Vagina (tissue), 2 donors: ENCODE measurements at places on chromosomes 5 and 9. TPM values are rescaled to one million over a fixed set of nuclear protein-coding genes. Genes with fewer than 3 reads are reported as not detected.

DNA sequence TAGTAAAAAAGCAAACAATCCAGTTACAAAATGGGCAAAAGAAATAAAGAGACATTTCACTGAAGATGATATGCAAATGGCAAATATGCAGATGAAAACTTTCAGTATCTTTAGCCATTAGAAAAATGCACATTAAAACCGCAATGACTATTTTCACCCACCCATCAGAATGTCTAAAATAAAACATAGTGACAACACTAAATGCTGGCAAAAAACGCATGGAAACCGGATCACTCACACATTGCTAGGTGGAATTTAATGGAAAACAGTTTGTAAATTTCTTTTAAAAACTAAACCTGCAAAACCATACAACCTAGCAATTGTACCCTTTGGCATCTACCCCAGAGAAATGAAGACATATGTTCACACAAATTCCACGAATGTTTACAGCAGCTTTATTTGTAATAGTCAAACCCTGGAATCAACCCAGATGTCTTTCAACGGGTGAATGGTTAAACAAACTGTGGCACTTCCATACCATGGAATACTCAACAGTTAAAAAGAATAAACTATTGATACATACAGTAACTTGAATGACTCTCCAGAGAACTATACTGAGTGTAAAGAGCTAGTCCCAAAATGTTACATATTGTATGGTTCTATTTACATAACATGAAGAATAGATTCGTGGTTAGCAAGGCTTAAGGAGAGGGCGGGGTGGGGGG is 17.2 kb upstream of the PAM start:
- no peak for DNase-seq

- DNase-seq = peak; percentile 5
Observed at GRCh38 chr9:113719919-113720318, 156.2 kb upstream of the ZNF618 start.

DNA sequence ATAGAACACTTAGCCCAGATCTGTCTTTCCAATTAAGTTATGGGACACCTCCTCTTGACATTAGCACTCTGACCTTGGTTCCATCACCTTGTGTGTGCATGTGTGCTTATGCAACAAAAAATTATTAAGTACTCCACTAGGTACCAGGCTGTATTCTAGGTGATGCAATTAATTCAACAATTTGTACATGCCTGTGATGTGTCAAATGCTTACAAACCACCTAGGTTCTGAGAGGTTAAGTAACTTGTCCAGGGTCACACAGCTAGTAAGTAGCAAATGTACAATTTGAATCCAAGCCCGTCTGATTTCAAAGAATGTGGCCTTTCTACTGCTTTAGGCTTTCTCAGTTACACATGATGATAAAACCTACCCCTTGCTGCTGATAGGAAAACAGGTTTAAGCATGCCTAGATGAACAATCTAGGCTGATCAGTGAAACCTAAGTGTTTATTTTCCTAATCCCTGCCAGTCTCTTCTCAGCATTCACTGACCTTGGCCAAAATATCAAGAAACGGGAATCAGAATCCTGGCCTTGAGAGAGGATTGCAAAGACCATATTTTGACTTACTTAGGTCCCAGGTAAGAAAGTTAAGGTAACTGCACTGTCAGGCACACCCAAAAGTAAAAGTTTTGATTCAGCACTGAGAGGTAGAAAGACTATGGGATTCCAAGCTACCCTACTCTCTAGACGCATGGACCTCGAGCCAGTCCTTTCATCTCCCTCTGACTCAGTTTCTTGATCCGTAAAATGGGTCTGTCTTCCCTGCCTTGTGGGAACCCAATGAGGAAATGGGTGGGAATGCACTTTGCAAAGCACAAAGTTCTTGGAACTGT is 1.0 kb downstream of the TBC1D2 start:
- no peak for DNase-seq

DNA sequence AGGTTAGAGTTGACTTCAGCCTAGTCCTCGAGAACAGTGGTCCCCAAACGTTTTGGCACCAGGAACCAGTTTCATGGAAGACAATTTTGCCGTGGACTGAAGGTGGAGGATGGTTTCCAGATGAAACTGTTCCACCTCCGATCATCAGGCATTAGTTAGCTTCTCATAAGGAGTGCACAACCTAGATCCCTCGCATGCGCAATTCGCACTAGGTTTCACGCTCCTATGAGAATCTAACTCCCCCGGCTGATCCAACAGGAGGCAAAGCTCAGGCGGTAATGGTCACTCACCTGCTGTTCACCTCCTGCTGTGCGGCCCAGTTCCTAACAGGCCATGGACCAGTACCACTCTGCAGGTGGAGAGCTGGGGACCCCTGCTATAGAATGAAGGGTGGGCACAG is 163.6 kb downstream of the CDH6 start:
- DNase-seq = no peak

DNA sequence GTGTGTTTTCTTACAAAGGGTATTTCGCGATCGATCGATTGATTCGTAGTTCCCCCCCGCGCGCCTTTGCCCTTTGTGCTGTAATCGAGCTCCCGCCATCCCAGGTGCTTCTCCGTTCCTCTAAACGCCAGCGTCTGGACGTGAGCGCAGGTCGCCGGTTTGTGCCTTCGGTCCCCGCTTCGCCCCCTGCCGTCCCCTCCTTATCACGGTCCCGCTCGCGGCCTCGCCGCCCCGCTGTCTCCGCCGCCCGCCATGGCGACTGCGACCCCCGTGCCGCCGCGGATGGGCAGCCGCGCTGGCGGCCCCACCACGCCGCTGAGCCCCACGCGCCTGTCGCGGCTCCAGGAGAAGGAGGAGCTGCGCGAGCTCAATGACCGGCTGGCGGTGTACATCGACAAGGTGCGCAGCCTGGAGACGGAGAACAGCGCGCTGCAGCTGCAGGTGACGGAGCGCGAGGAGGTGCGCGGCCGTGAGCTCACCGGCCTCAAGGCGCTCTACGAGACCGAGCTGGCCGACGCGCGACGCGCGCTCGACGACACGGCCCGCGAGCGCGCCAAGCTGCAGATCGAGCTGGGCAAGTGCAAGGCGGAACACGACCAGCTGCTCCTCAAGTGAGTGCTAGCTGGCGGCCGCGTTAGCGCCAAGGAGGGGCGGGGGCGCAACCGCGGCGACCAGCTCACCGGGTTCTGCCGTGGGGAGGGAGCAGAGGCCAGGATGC is 480 bp downstream of the LMNB1 start:
- peak; percentile 88 for DNase-seq

DNA sequence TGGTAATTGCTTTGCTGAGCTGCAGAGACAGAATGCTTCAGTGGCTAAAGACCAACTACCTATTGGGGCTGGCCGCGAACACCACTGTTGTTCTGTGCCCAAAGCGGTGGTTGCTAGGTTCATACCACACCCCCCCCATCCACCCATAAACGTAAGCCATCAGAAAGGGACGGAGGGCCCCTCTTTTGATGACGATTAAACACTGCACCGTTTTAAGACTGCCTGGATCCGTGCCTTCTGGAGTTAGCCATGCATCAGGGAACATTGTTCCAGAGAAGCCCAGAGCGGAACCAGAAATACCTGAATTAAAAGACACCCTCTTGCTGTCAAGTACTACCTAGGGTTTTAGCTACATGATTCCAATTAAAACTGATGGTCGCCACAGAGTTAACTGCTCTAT is 369.1 kb upstream of the DAP start:
- no peak for DNase-seq

- DNase-seq = no peak
Observed at GRCh38 chr5:33968211-33969005, 16.1 kb downstream of the SLC45A2 start.

- DNase-seq = no peak
Observed at GRCh38 chr9:77922591-77922990, 109.0 kb downstream of the GNAQ start.

DNA sequence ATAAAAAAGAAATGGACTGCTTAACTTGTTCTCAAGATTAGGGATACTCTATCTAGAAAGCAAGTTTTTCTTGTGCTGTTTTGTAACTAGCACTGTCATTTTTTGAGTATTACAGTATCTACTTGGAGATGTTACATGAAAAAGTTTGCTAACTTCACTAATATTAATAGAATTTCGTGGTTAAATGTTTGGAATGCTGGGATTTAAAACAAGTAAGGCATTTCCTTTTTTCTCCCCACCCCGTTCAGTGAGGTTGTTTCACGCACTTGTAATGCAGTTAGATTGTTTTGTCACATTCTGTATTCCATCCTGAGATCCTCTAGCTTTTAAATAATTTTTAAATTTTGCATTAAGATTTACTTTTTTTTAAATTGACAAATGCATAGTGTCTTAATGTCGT is 20.0 kb upstream of the TEK start:
- DNase-seq = no peak

DNA sequence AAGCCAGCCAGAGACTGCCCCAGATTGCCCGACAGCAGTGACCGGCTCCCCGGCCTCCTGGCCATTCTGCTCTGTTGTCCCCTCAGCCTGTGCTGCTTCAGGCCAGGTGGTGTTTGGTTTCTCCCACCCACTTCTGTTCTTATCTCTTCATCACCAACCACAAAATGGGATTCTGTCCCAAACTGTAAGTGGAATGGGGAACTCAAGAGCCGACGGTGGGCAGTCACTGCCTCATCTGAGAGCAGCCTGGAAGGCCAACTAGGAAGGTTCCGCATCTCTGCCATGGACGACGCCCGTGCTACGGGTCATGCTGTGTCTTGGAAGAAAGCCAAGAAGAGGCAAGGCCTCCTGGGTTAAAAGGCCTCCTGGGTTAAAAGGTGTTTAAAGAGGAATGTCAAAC is 219.0 kb upstream of the PIK3R1 start:
- DNase-seq = no peak

- no peak for DNase-seq
Observed at GRCh38 chr5:167626341-167627123, 664.9 kb upstream of the WWC1 start.

- no peak for DNase-seq
Observed at GRCh38 chr5:155978850-155979249, 348.1 kb upstream of the SGCD start.

DNA sequence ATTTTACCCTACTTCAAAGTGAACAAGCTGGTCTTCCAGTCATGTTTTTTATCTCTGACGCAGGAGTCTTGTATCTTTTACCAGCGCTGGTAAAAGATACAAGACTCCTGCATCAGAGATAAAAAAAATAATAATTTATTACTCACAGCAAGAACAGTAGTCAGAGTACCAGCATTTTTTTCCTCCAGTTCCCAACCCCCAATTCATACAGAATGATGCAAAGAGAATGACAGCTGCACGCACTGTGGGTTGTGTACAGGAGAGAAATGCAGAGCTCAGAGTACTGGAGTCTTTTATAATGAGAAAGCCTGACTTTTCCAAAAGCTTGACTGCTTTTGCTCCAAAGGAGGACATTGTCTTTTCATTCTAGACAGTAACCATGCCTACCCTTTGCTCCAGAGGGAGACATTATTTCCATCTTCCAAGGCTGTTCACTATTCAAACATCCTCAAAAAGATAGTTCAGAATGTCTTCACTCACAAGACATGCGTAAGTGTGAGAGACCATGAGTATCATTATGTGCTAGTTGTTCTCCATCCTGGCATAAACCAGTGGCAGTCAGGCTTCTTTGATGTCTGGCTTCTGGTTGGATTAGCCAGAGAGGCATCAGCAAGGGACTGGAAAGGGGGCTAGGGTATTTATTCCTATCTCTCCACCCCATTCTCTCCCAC is 14.3 kb upstream of the RANBP6 start:
- no peak for DNase-seq

DNA sequence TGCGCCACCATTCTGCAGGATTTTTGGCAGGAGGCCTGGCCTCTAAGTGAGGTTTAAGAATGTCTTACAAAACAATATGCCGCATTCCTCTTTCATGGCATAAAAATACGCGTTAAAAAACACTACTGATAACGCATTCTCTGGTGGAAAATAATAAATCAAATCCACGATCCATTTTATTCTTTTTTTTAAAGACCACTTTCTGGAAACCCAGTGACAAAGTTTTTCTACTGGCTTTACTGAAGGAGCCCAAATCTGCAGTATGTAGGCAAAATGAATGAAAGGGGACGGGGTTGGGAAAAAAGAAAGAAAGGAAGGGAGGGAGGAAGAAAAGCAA is 2.0 kb downstream of the SV2C start:
- no peak for DNase-seq

GRCh38 chr9:110104261-110104809 is 103.6 kb downstream of the C9orf152 start:
- no peak for DNase-seq

DNA sequence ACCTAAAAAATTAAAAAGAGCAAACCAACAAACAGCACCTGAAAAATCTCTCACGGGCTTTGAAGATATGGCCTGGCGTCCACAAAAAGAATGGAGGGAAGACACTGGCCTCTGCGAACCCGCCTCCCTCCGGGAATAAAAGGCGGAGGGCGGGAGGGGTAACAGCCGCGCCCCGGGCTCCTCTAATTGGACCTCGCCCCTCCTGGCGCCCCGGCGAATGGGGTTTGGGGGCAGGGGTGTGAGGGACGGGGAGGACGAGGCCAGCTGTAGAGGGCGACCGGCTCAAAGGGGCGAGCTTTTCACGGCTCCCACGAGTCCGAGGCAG is 753 bp downstream of the FANCC start:
- DNase-seq = no peak

GRCh38 chr5:77316871-77317661 is 106.6 kb downstream of the PDE8B start:
- no peak for DNase-seq

- DNase-seq = no peak
Observed at GRCh38 chr5:22926574-22926973, 73.4 kb upstream of the CDH12 start.

GRCh38 chr5:83586874-83587776 is 115.6 kb downstream of the VCAN start:
- no peak for DNase-seq

DNA sequence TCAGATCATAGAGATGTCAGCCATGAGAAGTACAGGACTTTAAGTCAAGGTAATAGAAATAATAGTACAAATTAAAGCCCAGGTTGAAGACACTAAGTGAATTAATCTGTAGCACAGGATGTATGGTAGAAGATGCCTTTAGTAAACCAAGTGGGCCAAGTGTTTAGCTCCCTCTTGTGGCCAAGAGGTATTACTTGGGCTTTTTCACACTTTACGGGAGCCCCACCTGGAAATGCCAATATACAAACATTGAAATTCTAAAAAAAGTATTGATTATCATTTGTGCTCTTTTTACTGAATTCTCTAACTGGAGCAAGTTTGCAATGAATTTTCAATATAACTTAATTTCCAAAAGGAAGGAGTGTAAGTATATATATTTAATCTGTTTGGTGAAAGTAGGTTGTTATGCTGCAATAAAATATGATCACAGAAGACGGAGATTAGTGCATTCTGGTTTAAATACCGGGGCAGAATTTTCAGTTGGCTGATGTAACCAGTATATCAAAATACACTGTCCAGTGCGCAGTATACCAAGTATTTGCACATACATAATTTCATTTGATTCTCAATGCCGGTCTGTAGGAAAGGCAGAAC is 84.7 kb downstream of the PARP8 start:
- no peak for DNase-seq

- DNase-seq = no peak
Observed at GRCh38 chr9:16964228-16964627, 93.8 kb upstream of the BNC2 start.

Gene IRGM
- total RNA-seq = 0.98 TPM

Gene PTPRD
- 10.3 TPM for total RNA-seq

Gene ADRA1B
- total RNA-seq = 0.74 TPM

Gene ASPN
- 2.9 TPM for total RNA-seq

Gene SPATA6L
- total RNA-seq = 3.9 TPM

Gene CDC23
- 14.2 TPM for total RNA-seq

Gene PITX1
- total RNA-seq = 141 TPM

Gene SLCO4C1
- not detected for total RNA-seq

Gene PCDHB13
- total RNA-seq = 3.7 TPM

Gene KLF4
- total RNA-seq = 144 TPM

Gene SPINK7
- 65.3 TPM for total RNA-seq
